ENCODE measurements at places on chromosomes 7 and 10.

DNA sequence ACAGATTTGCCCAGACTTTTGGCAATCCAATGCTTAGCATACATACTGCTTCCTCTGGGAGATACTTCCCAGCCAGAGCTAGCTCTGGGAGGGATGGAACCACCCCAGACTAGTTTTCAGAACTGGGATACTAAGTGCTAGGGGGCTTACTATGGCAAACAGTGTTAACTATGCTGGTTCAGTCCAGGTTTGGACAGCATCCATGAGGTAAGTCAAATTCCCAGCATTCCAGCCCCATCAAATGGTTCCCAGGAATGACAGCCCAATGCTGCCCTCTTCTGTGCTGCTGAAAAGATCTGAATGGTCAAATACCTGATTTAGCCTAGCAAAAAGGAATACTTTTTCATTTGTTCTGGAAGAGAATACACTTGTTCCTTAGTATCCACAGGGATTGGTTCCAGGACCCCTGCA, 141.7 kb upstream of the CCDC6 start:
- DNase-seq: no peak

GRCh38 chr10:121735263-121735662, 137.0 kb upstream of the FGFR2 start:
- DNase-seq: no peak

DNA sequence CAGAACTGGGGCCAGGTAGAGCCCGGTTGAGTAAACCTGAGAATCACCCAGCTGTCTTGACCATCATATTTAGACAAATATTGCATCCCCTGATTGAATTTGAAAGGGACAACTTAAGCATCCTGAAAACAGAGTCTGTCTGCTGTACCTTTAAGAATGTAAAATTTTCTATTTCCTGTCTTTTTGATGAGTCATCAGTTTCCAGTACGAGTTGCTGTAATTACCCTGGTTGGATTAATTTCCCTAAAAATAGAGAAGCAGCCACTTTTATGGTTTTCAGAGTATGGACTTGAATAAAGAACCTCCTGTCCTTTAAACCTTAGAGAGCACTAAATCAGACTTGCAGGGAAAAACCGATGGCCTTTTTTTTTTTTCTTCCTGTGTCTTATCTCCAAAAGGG, 164.6 kb upstream of the SH2B2 start:
- DNase-seq: no peak

DNA sequence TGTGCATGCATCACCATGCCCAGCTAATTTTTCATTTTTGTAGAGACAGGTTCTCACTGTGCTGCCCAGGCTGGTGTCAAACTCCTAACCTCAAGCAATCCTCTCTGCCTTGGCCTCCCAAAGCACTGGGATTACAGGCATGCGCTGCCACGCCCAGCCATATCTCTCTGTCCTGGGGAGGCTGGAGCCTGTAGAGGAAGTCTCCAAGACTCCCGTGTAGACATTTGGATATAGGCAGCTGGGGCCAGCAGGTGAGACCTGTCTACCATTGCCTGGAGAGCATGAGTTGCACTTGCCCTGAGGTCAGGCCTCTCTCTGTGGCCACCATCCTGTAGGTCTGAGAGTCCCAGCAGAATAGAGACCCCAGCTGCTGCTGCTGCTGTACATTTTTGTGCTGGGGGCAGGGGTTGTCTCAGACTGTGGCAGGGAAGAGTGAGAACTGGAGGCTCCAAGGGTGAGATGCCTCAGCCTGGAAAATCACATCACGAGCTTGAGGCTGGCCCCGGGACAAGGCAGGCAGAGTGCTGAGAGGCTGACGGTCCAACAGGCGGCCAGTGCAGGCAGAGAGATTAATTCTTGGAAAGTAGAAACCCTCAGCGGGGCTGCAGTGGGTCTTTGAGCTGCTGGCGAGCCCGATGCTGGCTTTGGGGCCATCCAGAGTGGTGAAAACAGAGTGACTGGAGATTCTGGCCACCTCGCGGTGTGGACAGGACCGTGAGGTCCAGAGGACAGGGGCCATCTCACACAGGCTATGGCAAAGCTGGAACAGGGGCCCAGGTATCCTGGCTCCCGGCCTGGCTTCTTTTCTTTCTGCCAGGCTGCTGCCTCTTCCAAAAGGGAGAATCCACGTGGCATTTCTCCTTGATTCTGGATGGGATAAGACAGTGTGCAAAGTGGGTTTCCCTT, 60.9 kb downstream of the TMEM270 start:
- DNase-seq: no peak

GRCh38 chr7:24869572-24869971, 110.4 kb downstream of the OSBPL3 start:
- no peak for DNase-seq

- DNase-seq: no peak
Measured at GRCh38 chr10:72337039-72337629, 17.6 kb downstream of the DNAJB12 start.

- no peak for DNase-seq
Measured at GRCh38 chr7:46848944-46849343, 733.0 kb downstream of the TNS3 start.

GRCh38 chr7:42831718-42832522, 80.0 kb downstream of the C7orf25 start:
- no peak for DNase-seq
